ENCODE measurements at places on chromosomes 3 and 15. TPM values are rescaled to one million over a fixed set of nuclear protein-coding genes. Genes with fewer than 3 reads are reported as not detected.

GRCh38 chr15:25954398-25954797 is 91.3 kb upstream of the ATP10A start:
- peaks cover 11% of the 10 kb centered on the region for H3K4me1 ChIP-seq
- H3K36me3 ChIP-seq: no peaks in the 10 kb centered on the region
- no peaks in the 10 kb centered on the region for H3K27me3 ChIP-seq
- H3K4me3 ChIP-seq: no peak overlapping the region
- H3K27ac ChIP-seq: no peak overlapping the region
- no peak for DNase-seq

TGM4 gene
- total RNA-seq: not detected

PROK2 gene
- 0.25 TPM for total RNA-seq

DNA sequence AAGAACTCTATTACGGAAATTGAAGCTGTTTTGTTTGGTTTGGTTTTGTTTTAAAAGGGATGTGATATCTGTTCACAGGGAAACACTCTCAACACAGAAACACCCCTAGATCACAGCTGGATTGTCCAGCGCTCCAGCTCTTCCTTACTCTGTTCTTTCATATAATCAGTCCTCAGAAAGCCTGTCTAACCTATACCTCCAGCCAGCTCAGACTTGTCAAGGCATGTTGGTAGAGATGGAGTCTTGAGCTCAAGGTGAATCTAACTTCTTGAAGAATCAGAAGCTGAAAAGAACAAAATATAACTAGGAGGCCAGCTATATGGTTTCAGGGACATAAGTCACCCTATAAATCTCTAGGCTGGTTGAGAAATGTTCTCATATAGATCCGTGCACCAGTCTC is 110.2 kb upstream of the EPHA3 start:
- no peaks in the 10 kb centered on the region for H3K27me3 ChIP-seq
- H3K36me3 ChIP-seq: peaks cover 3% of the 10 kb centered on the region
- H3K27ac ChIP-seq: peak overlapping the region; percentile 82
- DNase-seq: no peak
